ENCODE measurements at places on chromosomes 13 and 19. TPM values are rescaled to one million over a fixed set of nuclear protein-coding genes. Genes with fewer than 3 reads are reported as not detected.

The KRTDAP gene
- not detected for total RNA-seq

The PGLYRP1 gene
- not detected for total RNA-seq

The ZNF729 gene
- not detected for total RNA-seq

The ZMYM2 gene
- total RNA-seq, result 16.9 TPM

The WASF3 gene
- 0.05 TPM for total RNA-seq

The TEX101 gene
- total RNA-seq, result not detected

The SCEL gene
- total RNA-seq, result 0.78 TPM

The PALM3 gene
- total RNA-seq, result 1.4 TPM

The SH2D3A gene
- total RNA-seq, result 16.9 TPM

The IQCN gene
- total RNA-seq, result 0.71 TPM

The KCNN4 gene
- total RNA-seq, result 63.2 TPM

The TNFAIP8L1 gene
- 3.3 TPM for total RNA-seq

The ZNF284 gene
- total RNA-seq, result 0.50 TPM

The SIGLEC8 gene
- not detected for total RNA-seq

The C1QTNF9B gene
- total RNA-seq, result not detected

The PLPPR3 gene
- 5.6 TPM for total RNA-seq

The ARHGAP35 gene
- 24.4 TPM for total RNA-seq

The B3GNT3 gene
- 4.7 TPM for total RNA-seq

The IGFL3 gene
- not detected for total RNA-seq

The SIGLEC12 gene
- not detected for total RNA-seq

The FBXW9 gene
- total RNA-seq, result 11.0 TPM

The MAMSTR gene
- 0.40 TPM for total RNA-seq

The YJEFN3 gene
- 4.4 TPM for total RNA-seq

The FIZ1 gene
- total RNA-seq, result 25.7 TPM

The PRR12 gene
- 34.5 TPM for total RNA-seq

The ATP7B gene
- 1.8 TPM for total RNA-seq

The SHISA2 gene
- total RNA-seq, result not detected

The ZNF223 gene
- 2.8 TPM for total RNA-seq

The PLPP2 gene
- 99.8 TPM for total RNA-seq

The ZNF846 gene
- total RNA-seq, result 1.3 TPM

The SYDE1 gene
- total RNA-seq, result 16.0 TPM

The NANOS3 gene
- 2.3 TPM for total RNA-seq

The MRPL4 gene
- 71.8 TPM for total RNA-seq

The CEACAM3 gene
- total RNA-seq, result not detected

The ERICH4 gene
- not detected for total RNA-seq

The CLEC4M gene
- not detected for total RNA-seq

The CYP4F2 gene
- total RNA-seq, result not detected

The KCNC3 gene
- total RNA-seq, result 0.78 TPM

The SLC25A41 gene
- total RNA-seq, result 0.18 TPM

The ZMYM5 gene
- total RNA-seq, result 8.1 TPM

The PET100 gene
- 54.5 TPM for total RNA-seq

The ZNF136 gene
- 2.1 TPM for total RNA-seq

The FFAR3 gene
- not detected for total RNA-seq

The VAV1 gene
- 6.1 TPM for total RNA-seq

The CYP4F8 gene
- total RNA-seq, result not detected

The FUT6 gene
- total RNA-seq, result not detected

The ZNF429 gene
- not detected for total RNA-seq

The PROZ gene
- total RNA-seq, result not detected

The XAB2 gene
- total RNA-seq, result 27.9 TPM

The NMRK2 gene
- not detected for total RNA-seq

The PRTN3 gene
- not detected for total RNA-seq

The ZNF564 gene
- 2.6 TPM for total RNA-seq

The CBY2 gene
- total RNA-seq, result not detected

The FREM2 gene
- total RNA-seq, result not detected

The NDUFA7 gene
- total RNA-seq, result 81.0 TPM

Data from A549 treated with ZK216348 at 1 μM for 4 hours (cell line).